ENCODE measurements at places on chromosomes 6 and 20. TPM values are rescaled to one million over a fixed set of nuclear protein-coding genes. Genes with fewer than 3 reads are reported as not detected.

The STMND1 gene
- total RNA-seq: not detected

The OR2H2 gene
- not detected for total RNA-seq

The GATA5 gene
- total RNA-seq: 0.13 TPM

The CAPN11 gene
- not detected for total RNA-seq

The ZSCAN12 gene
- total RNA-seq: 1.1 TPM

The CCM2L gene
- total RNA-seq: 4.0 TPM

- DNase-seq: no peak
Measured at GRCh38 chr20:46802722-46803121, 91.9 kb upstream of the EYA2 start.

DNA sequence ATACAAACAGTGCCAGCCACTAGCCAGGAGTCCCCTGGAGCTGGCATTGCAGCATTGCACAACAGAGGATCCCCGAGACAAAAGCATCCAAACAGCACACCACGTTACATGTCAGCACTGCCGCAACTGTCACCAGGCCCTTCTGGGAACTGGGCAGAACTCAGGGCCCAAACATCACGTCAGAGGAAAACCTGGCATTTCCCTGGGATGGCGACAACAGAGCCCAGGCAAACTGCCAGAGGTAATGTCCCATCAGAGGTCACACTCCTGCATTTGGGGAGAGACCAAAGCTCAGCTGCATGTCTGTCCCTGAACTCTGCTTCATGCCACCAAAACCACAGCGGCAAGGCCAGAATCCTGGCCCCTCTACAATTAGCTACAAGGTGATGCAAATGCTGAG is 36.3 kb downstream of the PPP1R3G start:
- no peak for DNase-seq

DNA sequence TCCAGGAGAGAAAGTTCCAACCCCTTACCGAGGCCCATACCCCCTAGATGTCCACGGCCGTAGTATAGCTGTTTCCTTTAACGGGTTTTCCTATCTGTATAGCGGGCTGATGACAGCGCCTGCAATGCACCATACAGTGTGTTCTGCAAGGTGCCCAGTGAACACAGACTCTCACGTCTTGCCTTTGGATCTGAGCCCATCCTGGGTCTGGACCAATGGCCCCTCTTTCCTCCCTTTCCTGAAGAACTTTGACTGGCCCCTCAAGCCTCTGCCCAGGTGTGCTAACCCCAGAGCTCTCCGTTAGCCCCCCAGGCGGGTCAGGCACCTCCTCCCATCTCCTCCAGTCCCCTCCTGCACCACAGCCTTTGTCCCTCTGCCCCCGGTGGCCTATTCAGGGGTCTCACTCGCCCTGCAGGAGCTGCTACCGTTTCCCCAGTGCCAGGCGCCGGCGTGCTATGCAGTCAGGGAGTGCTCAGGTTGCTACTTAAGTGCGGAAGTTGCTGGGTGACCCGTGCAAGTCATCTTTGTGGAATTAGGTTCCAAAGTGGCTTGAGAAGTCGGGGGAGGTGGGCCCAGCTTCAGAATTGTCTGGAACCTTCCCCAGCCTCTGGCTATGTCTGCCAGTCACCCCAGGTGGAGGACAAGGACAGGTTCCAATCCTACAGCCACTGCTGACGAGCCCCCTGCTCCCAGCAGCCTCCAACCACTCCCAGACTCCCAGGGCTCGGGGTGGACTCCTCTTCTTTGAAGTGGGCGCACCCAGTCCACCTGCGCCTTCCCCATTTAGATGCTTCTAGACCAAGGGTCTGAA is 35.0 kb upstream of the ZBP1 start:
- DNase-seq: no peak

DNA sequence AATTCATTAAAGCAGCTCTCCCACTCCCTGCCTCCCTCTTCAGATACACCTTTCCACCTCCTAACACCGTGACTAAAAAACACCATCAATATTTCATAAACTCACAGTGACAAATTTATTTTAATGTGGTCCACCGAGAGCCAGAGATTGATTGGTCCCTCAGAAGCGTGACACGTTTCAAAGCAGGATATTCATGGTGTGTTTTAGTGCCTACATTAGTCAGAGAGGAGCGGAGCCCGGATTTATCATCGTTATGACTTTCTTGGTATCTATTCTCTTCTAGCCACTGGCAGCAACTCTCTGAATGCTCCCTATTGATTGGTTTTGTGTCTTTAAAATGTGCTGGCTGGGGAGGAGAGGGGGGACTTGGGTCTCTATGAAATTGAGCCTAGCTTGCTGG is 265.3 kb downstream of the DHX35 start:
- no peak for DNase-seq

DNA sequence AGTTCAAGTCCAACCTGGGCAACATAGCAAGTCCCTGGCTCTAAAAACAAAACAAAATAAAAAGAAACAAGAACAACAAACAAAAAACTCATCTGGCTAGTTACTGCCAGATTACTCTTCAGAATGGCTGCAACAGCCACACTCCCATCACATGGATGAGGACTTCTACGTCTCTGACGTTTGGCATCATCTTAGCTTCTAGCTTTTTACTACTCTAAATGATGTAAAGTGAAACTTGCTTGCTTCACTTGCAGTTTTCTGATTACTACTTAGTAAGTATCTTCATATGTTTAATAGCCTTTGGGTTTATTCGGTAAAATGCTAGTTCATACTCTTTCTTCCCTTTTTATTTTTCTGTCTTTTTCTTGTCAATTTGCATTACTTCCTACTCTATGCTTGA is 161.1 kb upstream of the CARMIL1 start:
- DNase-seq: no peak
